COLO829 (cell line): ENCODE measurements at places on chromosomes 1 and 21.

DNA sequence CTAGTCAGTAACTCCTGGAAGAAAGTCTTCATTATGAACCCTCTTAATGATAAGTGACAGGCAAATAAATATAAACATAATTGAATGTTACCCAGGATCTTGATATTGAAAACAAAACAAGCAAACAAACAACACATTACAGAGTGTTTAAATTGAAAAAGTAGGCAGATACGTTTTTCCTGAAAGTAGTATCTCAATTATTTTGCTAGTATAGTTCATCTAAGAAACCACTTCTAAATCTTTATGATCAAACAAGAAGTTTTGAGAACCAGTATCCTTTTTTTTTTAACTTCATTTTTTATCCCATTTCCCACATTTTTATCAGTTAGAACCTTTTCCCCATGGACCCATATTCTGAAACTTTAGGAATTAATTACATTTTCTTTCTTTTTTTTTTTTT, 3.7 kb upstream of the WDR47 start:
- DNase-seq: no peak

- DNase-seq: peak; percentile 51
Observed at GRCh38 chr1:150813028-150813707, 5.1 kb upstream of the CTSK start.

- DNase-seq: no peak
Observed at GRCh38 chr1:176696109-176696508, 233.1 kb downstream of the PAPPA2 start.

DNA sequence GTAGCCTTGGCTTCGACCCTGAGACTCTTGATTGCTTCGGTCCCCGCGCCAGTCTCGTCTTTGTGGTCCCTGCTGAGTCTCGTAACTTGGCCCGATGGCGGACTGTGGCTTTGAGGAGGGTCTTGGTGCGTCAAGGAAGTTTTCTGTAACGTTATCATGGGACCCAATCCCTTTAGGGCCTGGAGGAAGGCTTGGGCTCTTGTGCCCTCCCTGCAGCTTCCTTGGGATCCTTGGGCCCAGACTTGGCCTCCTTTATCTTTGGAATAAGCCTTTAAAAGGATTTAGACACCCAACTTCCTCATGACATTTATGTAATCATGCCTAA, 371 bp downstream of the ZMPSTE24 start:
- no peak for DNase-seq

DNA sequence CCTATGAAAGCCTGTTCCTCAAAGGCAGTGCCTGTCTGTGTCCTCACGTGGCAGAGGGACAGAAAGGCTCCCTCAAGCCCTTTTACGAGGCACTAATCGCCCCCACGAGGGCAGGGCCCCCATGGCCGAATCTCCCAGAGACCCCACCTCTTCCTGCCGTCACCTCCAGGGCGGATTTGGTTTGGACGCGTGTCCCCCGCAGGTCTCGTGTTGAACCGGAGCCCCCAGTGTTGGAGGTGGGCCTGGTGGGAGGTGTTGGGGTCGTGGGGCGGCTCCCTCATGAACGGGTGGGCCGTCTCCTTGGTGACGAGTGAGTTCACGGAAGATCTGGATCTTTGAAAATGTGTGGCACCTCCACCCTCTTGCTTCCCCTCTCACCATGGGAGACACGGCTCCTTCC, 27.6 kb downstream of the CFAP74 start:
- DNase-seq: no peak

DNA sequence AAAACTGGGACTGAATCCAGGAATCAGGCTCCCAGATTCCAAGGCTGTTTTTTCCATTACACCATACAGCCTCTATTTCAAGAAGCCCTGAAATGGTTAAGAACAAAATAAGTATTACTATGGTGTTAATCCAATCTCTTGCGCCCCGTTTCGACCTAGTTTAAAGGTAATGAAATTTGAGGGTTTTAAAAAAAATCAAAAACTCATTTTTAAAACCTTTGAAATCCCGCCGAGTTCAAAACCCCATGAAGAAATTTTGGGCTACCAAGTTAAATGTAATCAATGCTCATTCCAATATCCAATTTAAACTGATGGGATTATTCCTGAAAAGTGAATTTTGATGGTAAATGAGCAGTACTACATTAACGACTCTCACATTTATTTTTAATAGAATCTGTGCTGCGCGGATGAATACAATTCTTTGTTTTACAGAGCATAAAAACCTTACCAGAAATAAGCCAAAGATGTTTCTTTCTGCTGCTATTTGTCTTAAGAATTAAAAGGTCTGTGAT, 767 bp upstream of the EGLN1 start:
- DNase-seq: no peak

GRCh38 chr1:79791488-79792218, 785.1 kb upstream of the ADGRL4 start:
- no peak for DNase-seq

GRCh38 chr1:182909578-182909977, 43.4 kb downstream of the SHCBP1L start:
- no peak for DNase-seq

- DNase-seq: no peak
Observed at GRCh38 chr1:147781056-147781471, 20.7 kb upstream of the GJA5 start.

DNA sequence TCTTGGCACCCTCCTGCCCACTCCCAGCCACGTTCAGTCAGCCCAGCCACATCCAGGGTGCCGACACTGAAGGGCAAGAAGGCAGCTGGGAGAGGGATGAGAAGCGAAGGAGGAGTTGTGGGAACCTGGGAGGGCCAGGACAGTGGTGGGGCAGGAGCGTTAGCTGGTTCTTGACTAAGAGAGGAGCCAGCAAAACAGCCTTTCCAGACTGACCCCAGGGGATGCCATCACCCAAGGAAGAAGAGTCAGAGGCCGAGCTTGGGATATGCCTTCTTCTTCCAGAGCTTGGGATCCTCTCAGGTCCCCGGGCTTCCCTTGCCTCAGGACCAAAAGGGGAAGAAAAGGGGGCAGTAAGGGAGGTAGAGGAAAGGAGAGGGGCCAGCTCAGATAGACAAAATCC, 7.2 kb downstream of the INKA2 start:
- no peak for DNase-seq

GRCh38 chr1:111191496-111191895, 8.9 kb downstream of the DENND2D start:
- no peak for DNase-seq

DNA sequence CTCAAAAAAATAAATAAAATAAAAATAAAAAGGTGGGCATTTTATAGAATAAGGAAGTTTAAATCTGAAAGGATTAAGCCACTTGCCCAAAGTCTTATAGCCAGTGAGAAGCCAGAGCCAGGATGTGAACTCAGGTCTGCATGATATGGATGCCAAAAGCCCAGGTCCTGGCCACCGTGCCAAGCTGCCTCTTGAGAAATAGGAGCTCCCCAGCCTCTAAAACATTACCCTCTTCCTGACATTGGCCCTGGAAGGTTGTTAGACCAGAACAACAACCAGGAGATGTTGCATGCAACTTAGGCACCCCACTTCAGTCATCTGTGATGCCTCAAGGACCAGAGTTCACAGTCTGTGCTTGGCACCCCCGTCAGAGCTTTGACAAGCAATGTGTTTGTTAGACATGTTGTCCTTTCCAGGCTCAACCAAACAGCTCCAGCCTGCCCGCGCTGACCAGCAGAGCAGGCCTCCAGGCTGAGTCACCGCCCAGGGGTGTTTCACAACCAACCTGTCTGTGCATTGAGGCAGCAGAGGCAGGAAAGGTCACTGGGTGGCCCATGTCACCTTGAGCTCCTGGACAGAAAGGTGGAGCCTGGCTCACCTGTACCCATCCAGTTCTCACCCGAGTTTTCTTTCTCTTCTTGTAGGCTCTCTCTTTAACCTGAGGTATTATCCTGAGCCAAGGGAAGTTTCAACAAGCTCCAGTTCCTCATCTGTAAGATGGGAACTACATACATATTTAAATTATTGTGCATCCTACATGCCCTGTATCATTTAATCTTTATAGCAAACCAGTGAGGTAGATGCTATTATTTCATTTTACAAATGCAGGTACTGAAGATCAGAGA, 14.9 kb upstream of the MED18 start:
- no peak for DNase-seq

DNA sequence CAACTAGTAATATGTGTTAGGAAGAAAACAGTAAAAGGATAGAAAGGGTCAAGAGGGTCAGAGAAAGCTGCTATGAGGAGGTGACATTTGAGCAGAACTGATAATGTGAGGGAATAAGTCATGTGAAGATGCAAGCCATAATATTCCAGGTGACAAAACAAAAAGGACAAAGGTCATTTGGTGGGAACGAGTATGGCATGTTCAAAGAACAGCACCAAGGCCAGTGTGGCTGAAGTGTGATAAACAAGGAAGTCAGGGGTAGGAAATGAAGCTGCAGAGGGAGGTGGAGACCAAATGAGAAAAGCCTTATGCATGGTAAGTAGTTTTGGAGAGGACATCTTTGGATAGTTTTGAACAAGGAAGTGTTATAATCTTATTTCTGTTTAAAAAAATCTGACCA, 46.7 kb downstream of the LPGAT1 start:
- no peak for DNase-seq

DNA sequence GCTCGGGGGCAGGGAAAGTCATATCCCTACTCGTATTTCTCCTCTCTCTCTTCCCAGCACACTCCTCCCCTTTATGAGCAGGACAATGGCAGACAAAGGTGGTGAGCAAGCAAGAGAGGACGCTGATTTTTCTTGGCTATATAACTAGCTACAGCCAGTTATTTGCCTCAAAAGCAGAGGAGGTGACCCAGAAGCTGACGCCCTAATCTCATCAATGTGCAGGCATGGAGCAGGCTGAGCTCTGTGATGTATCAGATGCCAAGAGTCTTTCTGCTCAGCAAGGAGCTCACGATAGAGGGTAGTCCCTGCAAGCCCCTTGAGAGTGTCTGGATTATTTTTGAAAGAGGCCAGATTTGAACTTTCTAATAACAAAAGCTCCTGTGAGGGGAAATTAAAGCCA, 75.5 kb downstream of the ASTN1 start:
- DNase-seq: no peak

DNA sequence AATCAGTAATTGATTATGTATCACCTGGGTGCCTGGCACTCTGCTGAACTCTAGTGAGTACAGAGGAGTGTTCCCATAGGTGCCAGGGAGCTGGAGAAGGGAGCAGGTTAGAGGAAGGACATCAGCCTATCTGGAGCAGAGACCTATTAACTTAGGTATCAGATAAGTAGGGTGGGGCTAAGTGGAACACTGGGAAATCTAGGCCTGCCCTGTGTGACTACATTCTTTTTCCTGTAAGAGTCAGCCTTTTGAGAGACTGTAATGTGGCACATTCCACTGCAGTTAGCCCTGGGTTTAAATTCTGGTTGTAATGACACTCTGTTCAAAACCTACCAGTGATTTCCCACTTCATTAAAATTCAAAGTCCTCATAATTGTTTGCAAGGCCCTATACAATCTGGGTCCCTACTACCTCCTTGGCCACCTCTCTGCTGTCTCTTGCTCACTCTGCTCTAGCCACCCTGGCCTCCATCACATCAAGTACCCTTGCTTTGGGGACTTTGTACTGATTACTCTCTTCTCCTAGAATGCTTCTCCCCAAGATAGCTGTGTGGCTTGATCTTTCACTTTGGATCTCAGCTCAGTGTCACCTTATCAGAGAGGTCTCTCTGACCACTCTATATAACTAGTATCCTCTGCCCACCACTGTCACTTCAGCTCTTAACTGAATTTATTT, 12.9 kb downstream of the STX12 start:
- DNase-seq: no peak

GRCh38 chr1:246748867-246749266, 24.7 kb downstream of the SCCPDH start:
- DNase-seq: no peak

GRCh38 chr1:38420666-38421065, 374.1 kb upstream of the POU3F1 start:
- no peak for DNase-seq

DNA sequence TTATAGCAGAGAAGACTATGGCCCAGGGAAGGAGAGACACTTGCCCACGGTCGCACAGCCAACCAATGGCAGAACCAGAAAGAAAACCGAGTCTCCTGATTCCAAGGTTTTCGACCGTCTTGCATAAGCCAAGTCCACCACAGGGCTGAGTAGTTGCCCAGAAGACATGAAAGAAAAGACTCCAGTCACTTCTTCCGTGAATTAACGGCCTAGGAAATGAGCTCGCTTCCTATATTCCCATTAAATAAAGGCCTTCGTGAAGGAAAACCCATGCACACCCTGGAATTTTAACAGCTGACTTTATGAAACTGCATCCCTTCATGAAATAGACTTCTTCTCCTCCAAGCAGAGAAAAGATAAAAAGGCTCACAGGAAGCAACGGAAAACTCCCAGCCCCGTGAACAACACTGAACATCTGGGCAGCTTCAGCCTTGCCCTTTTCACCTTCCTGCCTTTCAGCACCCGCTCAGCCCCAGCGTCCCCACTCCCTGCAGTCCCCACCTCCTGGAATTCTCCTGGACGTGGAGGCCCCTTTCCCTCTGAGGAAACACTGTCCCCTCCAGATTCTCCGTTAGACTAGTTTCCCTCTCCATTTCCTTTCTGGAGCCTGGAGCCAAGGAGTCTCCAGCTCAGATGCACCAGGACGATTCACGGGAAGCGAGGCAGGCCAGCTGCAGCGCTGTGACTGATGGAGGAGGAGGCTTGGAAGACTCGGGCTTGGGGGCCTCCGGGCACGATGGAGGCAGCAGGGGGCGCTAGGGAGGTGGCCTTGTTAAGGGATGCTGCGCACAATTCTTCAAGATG, 2.7 kb upstream of the MYOC start:
- DNase-seq: peak; percentile 61

DNA sequence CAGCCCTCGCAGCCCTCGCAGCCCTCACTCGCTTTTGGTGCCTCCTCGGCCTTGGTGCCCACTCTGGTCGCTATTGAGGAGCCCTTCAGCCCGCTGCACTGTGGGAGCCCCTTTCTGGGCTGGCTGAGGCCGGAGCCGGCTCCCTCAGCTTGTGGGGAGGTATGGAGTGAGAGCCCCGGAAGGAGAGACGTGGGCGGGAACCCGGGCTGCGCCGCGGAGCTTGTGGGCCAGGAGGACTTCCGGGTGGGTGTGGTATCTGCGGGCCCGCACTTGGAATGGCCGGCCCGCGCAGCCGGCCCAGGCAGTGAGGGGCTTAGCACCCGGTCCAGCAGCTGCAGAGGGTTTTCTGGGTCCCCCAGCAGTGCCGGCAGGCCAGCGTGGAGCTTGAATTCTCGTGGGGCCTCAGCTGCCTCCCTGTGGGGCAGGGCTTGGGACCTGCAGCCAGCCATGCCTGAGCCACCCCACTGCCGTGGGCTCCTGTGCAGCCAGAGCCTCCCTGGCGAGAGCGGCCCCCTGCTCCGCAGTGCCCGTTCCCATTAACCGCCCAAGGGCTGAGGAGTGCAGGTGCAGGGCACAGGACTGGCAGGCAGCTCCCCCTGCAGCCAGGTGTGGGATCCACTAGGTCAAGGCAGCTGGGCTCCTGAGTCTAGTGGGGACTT, 9.9 kb upstream of the CFHR2 start:
- no peak for DNase-seq

- no peak for DNase-seq
Observed at GRCh38 chr1:217342105-217342504, 288.8 kb downstream of the GPATCH2 start.
